SK-N-DZ (cell line): ENCODE measurements at places on chromosomes 1 and 21.

DNA sequence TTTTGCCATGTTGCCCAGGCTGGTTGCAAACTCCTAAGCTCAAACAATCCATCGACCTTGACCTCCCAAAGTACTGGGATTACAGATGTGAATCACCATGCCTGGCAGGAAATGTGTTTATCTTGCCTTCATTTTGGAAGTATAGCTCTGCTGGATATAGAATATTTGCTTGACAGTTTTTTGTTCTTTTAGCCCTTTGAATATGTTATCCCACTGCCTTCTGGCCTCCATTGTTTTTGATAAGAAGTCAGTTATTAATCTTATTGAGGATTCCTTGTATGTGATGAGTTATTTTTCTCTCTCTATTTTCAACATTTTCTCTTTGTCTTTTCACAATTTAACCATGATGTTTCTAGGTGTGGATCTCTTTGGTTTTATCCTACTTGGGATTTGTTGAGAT, 112.9 kb upstream of the RAB3GAP2 start:
- no peak for DNase-seq

DNA sequence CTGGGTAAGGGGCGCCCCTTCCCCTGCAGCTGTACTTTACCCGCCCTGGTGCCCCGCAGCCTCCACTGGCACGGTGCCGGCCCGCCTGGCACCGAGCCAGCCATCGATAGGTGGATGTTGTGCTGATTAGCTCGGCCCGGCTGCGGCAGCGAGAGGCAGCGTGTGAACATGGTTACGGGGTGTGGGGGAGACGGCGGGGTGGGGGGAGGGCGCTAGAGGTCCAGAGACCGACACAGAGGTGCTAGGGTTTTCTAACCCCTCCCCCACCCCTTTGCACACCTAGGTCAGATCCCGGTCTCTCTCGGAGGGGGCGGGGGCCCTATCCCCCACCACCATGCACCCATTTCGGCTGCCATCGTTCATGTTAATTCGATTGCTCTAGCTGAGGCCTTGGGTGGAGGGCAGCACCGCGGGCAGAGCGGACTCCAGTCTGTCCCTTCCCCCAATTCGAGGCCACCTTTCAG, 6.7 kb downstream of the EFNA4 start:
- no peak for DNase-seq

GRCh38 chr21:45588871-45589491, 46.7 kb upstream of the SLC19A1 start:
- no peak for DNase-seq

DNA sequence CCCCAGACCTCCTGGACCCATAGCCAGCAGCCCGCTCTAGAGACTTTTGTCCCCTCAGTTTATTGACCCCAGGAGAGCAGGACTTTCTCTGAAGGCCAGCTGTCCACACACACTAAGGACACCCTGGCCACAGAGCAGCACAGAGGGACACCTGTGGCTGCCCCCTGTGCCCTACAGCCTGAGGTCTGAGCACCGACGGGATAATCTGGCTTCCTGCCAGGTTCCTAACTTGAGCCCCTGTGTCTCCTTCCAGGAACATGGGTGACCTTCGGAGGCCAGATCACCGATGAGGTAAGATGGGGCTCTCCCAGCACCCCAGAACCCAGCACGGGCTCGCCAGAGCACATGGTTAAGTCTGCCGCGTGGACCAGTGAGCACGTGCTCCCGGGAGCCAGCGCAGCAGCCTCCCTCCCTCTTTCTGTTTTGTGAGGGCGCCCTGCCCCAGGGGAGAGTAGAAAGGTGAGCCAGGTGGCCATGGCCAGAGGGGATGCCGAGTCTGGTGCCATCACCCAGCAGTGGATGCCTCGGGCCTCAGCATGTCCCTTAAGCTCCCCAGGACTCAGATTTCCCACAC, 27.9 kb downstream of the KCNAB2 start:
- DNase-seq, result no peak

- no peak for DNase-seq
These were observed 22.1 kb upstream of the NFASC start for GRCh38 chr1:204848579-204848978.

- no peak for DNase-seq
These were observed 96.2 kb upstream of the MARK1 start for GRCh38 chr1:220431554-220432239.

GRCh38 chr1:213287987-213288386, 236.9 kb downstream of the RPS6KC1 start:
- DNase-seq, result no peak

GRCh38 chr1:245485996-245486395, 331.2 kb downstream of the KIF26B start:
- DNase-seq, result no peak

GRCh38 chr1:170230323-170230722, 84.6 kb downstream of the NTMT2 start:
- no peak for DNase-seq

GRCh38 chr21:43953021-43953420, 59.1 kb upstream of the TRAPPC10 start:
- no peak for DNase-seq

- DNase-seq, result no peak
These were observed 110.0 kb downstream of the CD247 start for GRCh38 chr1:167408355-167408754.

GRCh38 chr1:210690236-210690635, 361.5 kb downstream of the HHAT start:
- DNase-seq, result no peak

DNA sequence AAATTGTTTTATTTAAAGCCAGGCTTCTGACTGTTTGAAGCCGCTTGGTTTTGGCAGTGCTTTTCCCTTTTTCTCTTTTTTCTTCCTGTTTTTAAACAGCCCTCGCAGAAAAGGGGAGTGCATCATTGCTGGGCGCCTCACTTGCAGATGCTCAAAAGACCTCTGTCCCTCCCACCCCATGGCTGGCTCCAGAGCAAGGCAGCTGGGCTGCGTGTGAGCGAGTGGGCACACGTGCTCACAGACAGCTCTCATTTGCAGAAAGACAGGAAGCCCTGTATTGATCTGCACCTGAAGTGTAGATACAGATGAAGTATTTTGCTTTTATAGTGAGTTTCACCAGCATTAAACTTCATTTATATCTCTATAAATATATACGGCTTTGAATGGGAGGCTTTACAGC, 8.8 kb downstream of the TNR start:
- DNase-seq, result no peak

DNA sequence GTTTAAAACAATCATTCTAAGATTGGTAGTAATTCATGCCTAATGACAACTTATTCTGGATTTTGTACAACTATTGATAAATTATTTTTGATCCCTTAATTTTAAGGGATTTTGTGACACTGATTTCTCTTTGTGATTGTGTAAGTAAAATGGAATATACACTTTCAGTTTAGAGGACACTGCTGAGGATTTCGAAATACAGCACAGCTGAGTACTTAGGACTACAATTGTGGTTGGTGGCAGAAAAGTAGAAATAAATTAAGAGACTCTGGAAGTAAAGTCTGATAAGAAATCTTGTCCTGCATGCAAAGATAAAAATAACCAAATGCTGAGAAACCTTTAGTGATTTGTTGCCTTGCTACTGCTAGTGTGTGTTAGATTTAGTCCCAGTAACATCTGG, 40.0 kb downstream of the TYW3 start:
- no peak for DNase-seq

GRCh38 chr1:43065616-43066399, 106.3 kb downstream of the EBNA1BP2 start:
- DNase-seq, result no peak

DNA sequence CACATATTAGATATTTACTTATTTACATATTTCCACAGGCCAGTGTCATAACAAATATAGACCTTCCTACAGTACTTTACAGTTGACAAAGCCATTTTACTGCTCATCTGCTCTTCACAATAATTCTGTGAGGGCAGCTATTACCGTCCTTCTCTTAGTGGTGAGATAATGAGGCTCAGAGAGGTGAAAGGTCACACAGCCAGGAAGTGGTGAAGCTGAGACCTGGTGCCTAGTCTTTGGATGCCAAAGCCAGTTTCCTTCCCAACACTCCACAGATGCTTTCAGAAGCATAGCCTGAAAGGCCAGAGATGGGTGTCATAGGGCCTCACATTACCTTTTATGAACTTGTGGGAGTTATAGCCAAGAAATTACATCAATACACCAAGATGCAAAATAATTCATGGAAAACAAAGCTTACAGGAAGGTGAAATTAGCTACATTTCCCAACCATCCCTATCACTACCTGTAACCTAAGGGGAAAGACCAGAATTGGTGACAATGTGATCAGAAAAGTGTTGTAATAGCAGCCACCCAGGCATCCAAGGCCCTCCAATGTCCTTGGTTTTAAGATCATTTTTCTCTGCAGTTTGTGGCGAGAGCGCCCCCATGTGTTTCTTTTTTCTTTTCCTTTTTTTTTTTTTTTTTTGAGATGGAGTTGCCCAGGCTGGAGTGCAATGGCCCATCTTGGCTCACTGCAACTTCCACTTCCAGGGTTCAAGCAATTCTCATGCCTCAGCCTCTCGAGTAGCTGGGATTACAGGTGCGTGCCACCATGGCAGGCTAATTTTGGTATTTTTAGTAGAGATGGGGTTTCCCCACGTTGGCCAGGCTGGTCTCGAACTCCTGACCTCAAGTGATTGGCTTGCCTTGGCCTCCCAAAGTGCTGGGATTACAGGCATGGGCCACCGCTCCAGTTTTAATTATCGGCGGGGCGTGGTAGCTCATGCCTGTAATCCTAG, 26.5 kb upstream of the RPL11 start:
- DNase-seq, result peak; percentile 43

DNA sequence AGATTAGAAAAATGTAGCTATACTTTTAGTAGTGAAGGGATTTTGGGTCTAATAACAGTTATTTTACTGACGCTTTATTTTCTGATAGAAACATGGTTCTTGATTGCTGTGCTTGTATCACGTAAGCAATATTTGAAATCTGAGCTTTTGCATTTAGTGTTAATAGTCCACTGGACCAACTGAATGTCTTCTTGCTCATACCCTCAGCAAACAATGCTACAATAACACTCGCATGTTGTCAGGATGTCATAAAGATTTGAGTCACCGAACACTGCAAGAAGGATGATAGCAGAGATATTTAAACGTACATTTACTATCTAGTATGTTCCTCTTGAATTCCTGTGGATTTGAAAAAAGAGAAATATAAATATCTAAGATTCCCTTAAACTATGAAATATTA, 7.5 kb downstream of the DYRK1A start:
- DNase-seq, result no peak

GRCh38 chr1:55320891-55321290, 105.7 kb upstream of the USP24 start:
- no peak for DNase-seq

DNA sequence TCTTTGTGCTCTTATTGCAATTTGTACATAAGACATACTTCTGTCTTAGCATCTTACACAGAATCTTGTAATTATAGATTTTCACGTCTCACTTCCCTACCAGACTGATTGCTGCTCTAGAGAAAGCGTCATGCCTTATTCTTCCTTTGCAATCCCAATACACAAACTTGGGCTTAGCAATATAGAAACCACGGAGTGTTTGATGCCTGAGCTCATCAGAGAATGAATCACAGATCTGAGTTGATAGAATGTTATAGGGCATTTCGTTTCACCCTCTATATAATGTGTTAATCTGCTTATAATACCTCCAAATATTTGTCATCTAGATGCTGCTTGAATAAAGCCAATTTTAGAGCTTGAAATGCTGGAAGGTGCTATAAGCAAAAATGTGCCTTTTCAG, 6.6 kb downstream of the FMO1 start:
- DNase-seq, result no peak

DNA sequence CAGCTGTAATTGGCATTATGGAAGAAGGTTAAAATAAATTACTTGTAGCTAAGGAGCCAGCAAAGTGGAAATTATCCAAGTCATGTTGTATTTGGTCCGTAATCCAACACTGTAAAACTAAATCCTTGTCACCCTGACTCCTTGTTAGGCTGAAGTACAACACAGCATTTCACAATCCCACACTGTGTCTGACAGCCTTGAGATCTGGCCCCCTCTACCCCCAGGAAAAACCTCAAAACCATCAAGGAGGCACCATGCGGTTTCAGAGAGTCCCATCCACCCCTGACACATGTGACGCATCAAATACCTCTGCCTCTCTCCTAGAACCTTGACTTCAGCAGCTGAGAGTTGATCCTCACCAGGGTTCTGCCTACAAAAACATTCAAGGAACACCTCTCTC, 41.0 kb downstream of the LMX1A start:
- no peak for DNase-seq

- no peak for DNase-seq
These were observed 241.1 kb downstream of the NPHP4 start for GRCh38 chr1:5751163-5751540.

- no peak for DNase-seq
These were observed 14.7 kb upstream of the AHCYL1 start for GRCh38 chr1:109969907-109970306.
